Cardiac muscle cell (in vitro differentiated cells and primary cell): ENCODE measurements at places on chromosomes 11 and 22. TPM values are rescaled to one million over a fixed set of nuclear protein-coding genes. Genes with fewer than 3 reads are reported as not detected.

The GLB1L2 gene
- polyA plus RNA-seq, result 1.00 and 2.6 TPM in 2 replicates

DNA sequence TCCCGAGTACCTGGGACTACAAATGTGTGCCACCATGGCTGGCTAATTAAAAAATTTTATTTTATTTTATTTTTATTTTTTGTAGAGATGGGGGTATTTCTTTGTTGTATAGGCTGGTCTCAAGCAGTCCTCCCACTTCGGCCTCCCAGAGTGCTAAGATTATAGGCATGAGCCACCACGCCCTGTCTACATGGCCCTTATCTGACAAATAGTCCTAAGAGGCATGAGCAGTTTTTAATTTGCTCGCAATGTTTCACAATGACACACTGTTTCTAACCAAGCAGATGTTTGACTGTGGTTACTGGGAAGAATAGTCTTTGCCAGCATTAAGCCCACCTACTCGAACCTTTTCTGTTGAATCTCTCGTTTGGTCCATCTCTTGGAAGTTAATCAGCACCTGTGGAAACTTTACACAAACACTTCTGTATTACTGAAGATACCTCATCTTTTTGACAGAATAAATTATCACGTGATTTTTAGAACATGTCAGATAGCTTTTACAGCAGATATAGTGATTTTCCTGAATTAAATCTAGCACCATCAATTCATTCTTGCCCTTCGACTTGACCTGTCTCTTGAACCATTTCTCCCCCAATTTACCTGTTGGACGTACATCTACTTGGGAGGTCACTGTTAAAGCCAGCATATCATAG is 71.4 kb downstream of the MTMR3 start:
- DNase-seq, result no peak

DNA sequence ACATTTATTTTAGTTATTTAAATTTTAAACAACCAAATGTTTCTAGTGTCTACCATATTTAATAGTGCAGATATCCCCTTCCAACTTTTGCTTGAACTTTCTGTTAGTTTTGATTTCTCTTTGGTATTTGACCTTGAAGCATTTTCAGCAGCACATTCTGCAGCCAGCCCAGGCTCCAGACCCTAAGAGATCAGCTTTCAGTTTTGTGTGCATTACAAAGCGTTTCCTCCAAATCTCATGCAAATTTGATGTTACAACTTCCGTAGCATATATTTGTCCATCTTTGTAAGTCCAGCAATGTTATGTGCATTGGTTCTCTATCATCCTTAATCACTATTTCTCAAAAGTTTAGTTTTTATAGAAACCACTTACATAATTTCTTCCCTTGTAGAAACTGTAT is 14.6 kb upstream of the SERGEF start:
- DNase-seq, result no peak

The TMEM132A gene
- 143 and 176 TPM in 2 replicates for polyA plus RNA-seq

DNA sequence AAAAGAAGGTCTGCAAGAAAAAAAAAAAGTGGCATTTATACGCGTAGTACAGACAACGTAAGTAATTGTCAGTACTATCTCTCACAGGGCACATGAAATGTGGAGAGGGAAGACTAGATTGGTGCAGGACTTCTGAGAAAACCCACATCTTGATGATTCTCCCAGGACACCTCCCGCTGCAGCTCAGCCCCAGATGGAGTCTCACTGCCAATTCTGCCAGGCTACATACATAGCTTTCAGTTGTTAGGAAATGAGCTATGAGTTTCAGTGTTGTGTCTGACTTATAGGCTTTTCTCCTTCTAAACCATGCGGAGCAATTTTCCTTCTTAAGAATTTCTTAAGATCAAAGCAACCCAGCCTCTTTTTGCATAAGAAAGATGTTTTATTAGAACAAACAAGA is 9.6 kb downstream of the OR5A2 start:
- no peak for DNase-seq

The TMEM45B gene
- polyA plus RNA-seq, result 0.10 and 0.37 TPM in 2 replicates

DNA sequence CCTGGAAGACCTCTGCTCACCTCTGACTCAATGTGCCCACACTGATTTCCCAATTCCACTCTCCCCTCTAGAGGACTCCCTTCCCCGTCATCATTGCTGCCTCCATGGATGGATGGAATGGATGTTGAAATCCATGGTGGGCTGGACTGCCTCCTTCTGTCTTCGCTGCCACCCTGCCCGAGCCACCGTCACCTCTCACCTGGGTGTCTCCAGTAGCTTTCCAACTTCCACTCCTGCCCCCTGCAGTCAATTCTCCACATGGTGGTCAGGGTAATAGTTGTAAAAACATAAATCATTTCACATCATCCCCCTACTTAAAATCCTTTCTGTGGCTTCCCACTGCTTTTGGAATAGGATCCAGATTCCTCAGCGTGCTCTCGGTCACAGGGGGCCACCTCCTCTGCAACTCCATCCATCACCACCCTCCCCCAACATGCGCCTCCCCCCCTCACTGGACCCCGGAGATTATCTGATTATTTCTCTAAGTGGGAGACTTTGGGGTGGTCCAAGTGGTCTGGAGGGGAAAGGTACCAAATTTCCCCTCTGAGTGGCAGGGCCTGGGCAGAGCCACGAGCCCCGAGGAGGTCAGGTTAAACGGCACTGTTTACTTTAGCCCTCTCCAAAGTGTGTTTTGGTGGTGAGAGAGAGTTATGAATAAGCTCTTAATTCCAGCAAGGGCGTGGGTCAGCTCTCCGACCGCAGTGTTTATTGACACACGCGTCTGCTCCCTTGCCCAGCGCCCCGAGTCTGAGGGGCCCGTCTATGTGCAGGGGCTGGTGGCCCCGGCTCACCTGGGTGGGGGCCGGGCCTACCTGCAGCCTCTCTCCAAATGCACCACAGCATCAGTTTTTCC is 313.7 kb downstream of the MN1 start:
- no peak for DNase-seq

- DNase-seq, result peak; percentile 86
Observed at GRCh38 chr11:27861706-27862430, 161.6 kb upstream of the BDNF start.

The ZC3H12C gene
- polyA plus RNA-seq, result 1.0 and 1.7 TPM in 2 replicates

GRCh38 chr11:115408036-115408921 is 95.9 kb downstream of the CADM1 start:
- DNase-seq, result no peak

DNA sequence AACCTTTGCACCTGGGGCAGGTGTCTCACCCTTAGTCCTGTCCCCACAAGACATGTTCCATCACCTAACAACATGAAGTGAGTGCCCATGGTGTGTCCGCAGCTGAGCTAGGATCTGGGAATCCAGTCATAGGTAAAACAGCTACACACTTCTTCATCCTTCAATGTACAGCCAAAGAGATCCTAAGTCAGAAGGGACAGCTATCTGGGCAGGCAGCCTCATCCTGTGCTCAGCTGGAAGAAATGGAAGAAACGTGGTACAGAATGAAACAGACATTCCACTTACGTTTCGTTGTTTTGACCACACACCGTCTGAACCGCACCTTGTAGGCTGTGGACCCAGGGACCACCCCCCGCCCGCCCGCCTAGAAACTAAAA is 30.8 kb downstream of the PDGFB start:
- no peak for DNase-seq

GRCh38 chr22:23259916-23260644 is 79.8 kb downstream of the BCR start:
- DNase-seq, result no peak

The FAM83F gene
- polyA plus RNA-seq, result 0.06 TPM in 1 of 2 replicates, not detected in the other

- DNase-seq, result peak; percentile 99
Observed at GRCh38 chr11:65274735-65275682, 13.2 kb downstream of the POLA2 start.

- no peak for DNase-seq
Observed at GRCh38 chr11:114291842-114292680, 4.1 kb upstream of the NNMT start.

- no peak for DNase-seq
Observed at GRCh38 chr11:90250970-90251369, 28.1 kb upstream of the CHORDC1 start.

The KCNJ5 gene
- polyA plus RNA-seq, result 44.8 and 58.3 TPM in 2 replicates

DNA sequence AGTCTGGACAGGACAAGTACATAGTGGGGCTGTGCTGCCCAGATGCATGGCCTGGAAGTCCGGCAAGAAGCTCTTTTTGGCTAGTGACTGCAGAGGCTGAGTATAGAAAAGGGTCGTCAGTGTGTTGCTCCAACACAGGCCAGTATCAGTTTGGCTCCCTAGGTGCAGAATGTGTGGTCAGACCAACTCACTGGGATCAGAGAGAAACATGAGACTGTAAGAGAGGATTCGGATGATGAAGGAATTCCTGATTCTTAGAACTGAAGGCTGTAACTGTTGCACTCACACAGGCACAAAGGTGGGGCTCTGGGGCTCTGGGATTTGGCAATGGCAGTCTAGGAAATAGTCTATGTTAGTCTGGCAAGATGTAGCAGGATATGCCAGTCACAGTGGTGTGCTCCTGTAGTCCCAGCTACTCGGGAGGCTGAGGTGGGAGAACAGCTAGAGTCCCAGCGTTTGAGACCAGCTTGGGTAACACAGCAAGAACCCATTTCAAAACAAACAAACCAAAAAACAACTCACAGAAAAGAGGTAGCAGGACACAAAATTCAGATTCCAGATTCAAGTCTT is 11.1 kb upstream of the UPB1 start:
- no peak for DNase-seq
